ENCODE measurements at places on chromosomes 3 and 15. TPM values are rescaled to one million over a fixed set of nuclear protein-coding genes. Genes with fewer than 3 reads are reported as not detected.

The SNX22 gene
- 0.18 TPM for total RNA-seq

The NR2E3 gene
- total RNA-seq = 0.14 TPM

The WDR5B gene
- 4.1 TPM for total RNA-seq

The TBC1D2B gene
- total RNA-seq = 38.1 TPM

The WDR6 gene
- total RNA-seq = 81.0 TPM

The CSPG5 gene
- 0.18 TPM for total RNA-seq

The OSBPL10 gene
- total RNA-seq = 13.5 TPM

The SLC6A11 gene
- total RNA-seq = not detected

The PYGO1 gene
- total RNA-seq = 8.6 TPM

The MCF2L2 gene
- 0.37 TPM for total RNA-seq

The TRH gene
- not detected for total RNA-seq

The SLC2A2 gene
- total RNA-seq = 0.09 TPM

The MESP1 gene
- 0.28 TPM for total RNA-seq

The RTP1 gene
- not detected for total RNA-seq

The LARP6 gene
- 42.6 TPM for total RNA-seq

The AHSG gene
- total RNA-seq = not detected
